ENCODE measurements at places on chromosomes 13 and 19. TPM values are rescaled to one million over a fixed set of nuclear protein-coding genes. Genes with fewer than 3 reads are reported as not detected.

Gene SERPINE3
- total RNA-seq = not detected

Gene ZNF497
- 0.97 TPM for total RNA-seq

Gene SIGLEC5
- not detected for total RNA-seq

Gene VSTM1
- total RNA-seq = not detected

Gene SMARCA4
- total RNA-seq = 44.0 TPM
